ENCODE measurements at places on chromosomes 6 and 20. TPM values are rescaled to one million over a fixed set of nuclear protein-coding genes. Genes with fewer than 3 reads are reported as not detected.

GRCh38 chr20:43123180-43123579, 66.5 kb downstream of the PTPRT start:
- no peaks in the 10 kb centered on the region for H3K4me1 ChIP-seq
- H3K27ac ChIP-seq: no peak overlapping the region
- H3K36me3 ChIP-seq: no peaks in the 10 kb centered on the region
- no peak for DNase-seq

Gene SIRPD
- total RNA-seq: not detected

GRCh38 chr6:20778912-20779311, 244.7 kb downstream of the CDKAL1 start:
- H3K4me3 ChIP-seq: no peak overlapping the region
- no peak overlapping the region for H3K27ac ChIP-seq
- H3K4me1 ChIP-seq: peaks cover 3% of the 10 kb centered on the region

- no peak for DNase-seq
- H3K27me3 ChIP-seq: no peaks in the 10 kb centered on the region
- H3K36me3 ChIP-seq: no peaks in the 10 kb centered on the region
- no peak overlapping the region for H3K27ac ChIP-seq
Observed at GRCh38 chr6:168583126-168583525, 142.1 kb downstream of the SMOC2 start.

Gene HRH3
- total RNA-seq: 1.8 TPM

Gene CLDN20
- not detected for total RNA-seq

DNA sequence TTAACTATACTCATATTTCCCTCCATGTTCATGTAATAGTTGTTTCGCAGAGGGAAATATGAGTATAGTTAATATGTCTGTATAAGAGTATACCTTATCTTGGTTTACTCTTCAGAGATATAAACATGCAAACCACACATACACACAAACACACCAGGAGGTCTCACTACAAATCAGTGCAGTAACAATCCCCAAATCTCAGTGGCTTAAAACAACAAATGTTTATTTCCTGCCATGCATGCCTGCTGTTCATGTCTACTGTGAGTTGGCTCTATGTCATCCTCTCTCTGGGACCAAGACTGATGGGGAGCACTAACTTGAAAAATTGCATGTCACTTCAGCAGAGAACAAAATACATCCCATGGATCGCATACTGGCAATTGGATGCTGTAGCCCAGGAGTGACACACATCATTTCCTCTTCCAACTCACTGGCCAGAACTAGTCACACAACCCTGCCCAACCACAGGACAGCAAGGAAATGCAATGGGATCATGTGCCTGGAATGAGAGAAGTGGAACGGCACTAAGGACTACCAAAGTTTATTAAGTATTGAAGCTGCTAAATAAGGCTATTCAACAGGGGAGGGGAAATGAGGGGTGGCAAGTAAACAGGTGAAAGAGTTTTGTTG, 89.0 kb upstream of the DTNBP1 start:
- H3K27me3 ChIP-seq: no peaks in the 10 kb centered on the region
- no peak overlapping the region for H3K4me3 ChIP-seq
- no peaks in the 10 kb centered on the region for H3K4me1 ChIP-seq
- no peaks in the 10 kb centered on the region for H3K36me3 ChIP-seq
- no peak overlapping the region for H3K27ac ChIP-seq

DNA sequence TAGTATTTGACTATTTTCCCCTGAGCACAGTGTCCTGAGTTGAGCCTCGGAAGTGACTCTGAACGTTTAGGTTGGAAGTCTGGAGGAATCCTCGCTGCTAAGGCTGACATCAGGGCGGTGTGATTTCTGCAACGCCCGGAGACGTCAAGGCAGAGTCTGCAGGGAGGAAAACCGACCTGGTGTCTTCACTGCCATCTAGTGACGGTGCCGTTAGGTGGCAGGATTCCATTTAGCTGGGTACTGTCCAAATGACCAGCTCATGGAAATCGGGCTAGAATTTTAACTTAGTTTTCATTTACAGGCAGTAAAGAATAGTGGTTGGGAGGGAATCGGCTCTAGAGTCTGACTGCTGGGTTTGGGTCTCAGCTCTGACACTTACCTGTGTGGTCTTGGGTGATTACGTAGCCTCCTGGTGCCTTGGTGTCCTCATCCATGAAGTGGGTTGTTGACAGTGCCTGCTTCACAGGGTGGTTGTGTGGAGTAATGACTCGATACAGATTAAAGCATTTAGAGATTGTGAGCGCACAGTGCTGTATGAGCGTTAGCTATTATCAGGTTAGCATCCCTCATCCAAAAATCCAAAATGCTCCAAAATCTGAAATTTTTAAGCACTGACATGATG, 35.0 kb downstream of the FOXF2 start:
- peaks cover 3% of the 10 kb centered on the region for H3K36me3 ChIP-seq
- no peaks in the 10 kb centered on the region for H3K4me1 ChIP-seq
- H3K4me3 ChIP-seq: peak overlapping the region; percentile 38

Gene SPATS1
- total RNA-seq: not detected

Gene GJA10
- total RNA-seq: not detected

GRCh38 chr6:18279422-18279821, 15.1 kb upstream of the DEK start:
- H3K27me3 ChIP-seq: peaks cover 13% of the 10 kb centered on the region
- H3K27ac ChIP-seq: no peak overlapping the region
- DNase-seq: no peak

Gene CTNNBL1
- total RNA-seq: 70.7 TPM

- no peak overlapping the region for H3K27ac ChIP-seq
- peaks cover 68% of the 10 kb centered on the region for H3K36me3 ChIP-seq
- H3K4me1 ChIP-seq: no peaks in the 10 kb centered on the region
Observed at GRCh38 chr20:35077341-35077740, 15.3 kb downstream of the TRPC4AP start.

Gene WFDC5
- total RNA-seq: not detected

GRCh38 chr20:57892471-57892870, 182.7 kb upstream of the PMEPA1 start:
- 0 out of 2 replicates have a peak, but pooled peaks cover 2% of the 10 kb centered on the region for H3K27me3 ChIP-seq
- H3K27ac ChIP-seq: no peak overlapping the region
- H3K4me1 ChIP-seq: no peaks in the 10 kb centered on the region
- no peak for DNase-seq
- no peak overlapping the region for H3K4me3 ChIP-seq

GRCh38 chr6:110355727-110356126, 2.4 kb downstream of the METTL24 start:
- peaks cover 7% of the 10 kb centered on the region for H3K4me1 ChIP-seq
- no peaks in the 10 kb centered on the region for H3K36me3 ChIP-seq
- peaks cover 16% of the 10 kb centered on the region for H3K27me3 ChIP-seq
- H3K4me3 ChIP-seq: no peak overlapping the region

GRCh38 chr6:16684896-16685554, 76.2 kb downstream of the ATXN1 start:
- no peaks in the 10 kb centered on the region for H3K27me3 ChIP-seq
- H3K27ac ChIP-seq: no peak overlapping the region
- H3K4me3 ChIP-seq: no peak overlapping the region
- no peak for DNase-seq
- H3K36me3 ChIP-seq: no peaks in the 10 kb centered on the region

Gene PACSIN1
- total RNA-seq: 7.0 TPM

Gene GLP1R
- 0.85 TPM for total RNA-seq

Gene LRFN2
- total RNA-seq: 0.13 TPM

DNA sequence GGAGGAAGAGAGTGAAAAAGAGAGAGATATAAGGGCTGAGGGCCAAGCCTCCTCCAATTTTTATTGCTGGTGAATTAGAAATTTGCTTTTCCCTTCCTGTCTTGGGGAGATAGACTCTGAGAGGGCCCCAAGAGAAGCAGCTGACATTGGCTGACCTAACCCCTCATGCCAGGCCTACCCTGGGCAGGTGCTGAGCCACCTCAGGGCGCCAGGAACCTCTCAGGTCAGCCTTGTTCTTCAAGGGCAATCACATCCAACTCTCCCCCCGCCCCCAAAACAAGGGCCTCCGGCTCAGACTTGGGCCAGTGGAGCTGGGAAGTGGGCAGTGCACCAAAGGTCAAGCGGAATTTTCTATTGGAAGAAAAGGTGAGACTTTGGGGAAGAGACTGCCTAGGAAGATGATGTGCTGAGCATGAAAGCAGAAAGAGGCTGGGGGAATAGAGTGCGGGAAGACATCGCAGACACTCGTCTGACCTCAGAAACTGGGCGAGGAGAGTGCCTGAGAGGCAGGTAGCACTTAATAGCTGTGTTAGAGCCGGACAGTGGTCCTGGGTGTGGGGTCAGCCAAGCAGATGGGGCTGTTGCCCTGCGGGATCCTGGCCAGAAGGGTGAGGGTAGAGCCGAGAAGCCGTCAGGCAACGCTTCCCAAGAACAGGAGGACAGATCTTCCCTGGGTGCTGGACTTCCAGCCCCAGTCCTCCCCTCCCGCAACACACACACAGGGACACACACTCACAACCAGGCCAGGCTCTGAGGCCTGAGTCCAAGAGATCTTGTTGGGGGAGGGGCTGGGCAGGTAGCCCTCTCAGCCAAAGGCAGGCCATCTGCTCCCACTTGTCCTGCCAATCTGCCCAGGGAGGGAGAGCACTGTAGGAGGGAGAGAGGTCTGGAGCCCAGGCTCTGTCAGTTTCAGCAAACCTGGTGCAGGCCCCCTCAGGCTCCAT, 3.7 kb upstream of the FASTKD5 start:
- H3K27ac ChIP-seq: no peak overlapping the region
- H3K4me1 ChIP-seq: peaks cover 2% of the 10 kb centered on the region
- 0 out of 3 replicates have a peak, but pooled peaks cover 5% of the 10 kb centered on the region for H3K36me3 ChIP-seq
- no peaks in the 10 kb centered on the region for H3K27me3 ChIP-seq

Gene SDC4
- 54.3 TPM for total RNA-seq

Gene NRN1
- not detected for total RNA-seq

DNA sequence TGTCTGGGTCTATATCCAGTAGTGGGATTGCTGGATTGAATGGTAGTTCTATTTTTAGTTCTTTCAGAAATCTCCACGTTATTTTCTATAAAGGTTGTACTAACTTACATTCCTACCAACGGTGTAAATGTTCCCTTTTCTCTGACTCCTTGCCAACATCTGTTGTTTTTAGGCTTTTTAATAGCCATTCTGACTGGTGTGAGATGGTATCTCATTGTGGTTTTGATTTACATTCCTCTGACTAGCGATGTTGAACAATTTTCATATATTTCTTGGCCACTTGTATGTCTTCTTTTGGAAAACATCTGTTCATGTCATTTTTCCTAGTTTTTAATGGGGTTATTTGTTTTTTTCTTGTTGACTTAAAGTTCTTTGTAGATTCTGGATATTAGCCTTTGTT, 99.3 kb downstream of the BMP2 start:
- H3K27me3 ChIP-seq: no peaks in the 10 kb centered on the region
- no peak for DNase-seq
- H3K4me3 ChIP-seq: no peak overlapping the region
- no peaks in the 10 kb centered on the region for H3K4me1 ChIP-seq
- no peaks in the 10 kb centered on the region for H3K36me3 ChIP-seq

DNA sequence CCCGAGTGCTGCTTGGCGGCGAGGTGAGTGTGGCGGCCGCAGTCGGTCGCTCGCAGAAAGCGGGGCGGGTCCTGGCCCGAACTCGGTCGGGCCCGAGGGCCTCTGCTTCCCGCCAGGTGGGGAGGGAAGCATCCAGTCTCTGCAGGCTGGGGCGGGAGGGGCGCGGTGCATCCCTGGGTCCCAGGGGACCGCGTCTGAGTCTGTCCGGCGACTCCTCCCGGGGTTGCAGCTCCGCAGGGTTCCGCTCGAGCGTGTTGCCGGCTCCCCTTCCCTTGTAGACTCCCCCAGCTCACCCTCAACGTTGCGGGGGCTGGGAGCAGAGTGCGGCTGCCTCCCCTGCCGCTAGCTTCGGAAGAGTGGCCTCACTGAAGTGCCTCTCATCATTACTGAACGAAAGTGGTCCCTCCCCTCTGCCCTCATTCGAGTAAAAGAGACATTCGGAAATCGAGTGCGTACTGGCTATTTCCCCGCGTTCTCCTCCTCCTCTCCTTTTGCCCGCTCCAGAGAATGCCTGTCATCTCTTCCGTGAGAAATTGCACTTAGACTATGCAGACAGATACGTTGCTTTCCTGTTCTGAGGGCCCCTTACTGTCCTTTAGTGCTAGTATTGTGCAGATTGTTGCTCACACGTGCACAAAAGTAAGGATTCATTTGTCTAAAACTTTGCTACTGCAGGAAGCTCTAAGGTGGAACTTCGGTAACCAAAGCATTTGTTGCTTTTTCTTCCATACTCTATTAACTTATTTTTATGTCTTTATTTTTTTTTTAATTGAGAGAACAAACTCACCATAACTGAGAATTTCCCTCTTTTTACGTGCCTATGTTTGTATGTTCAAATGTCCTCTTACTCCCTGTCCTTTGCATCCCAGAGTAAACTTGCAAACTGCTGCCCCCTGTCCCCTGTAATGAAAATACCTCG, 751 bp downstream of the MAP3K4 start:
- DNase-seq: peak; percentile 57
- H3K4me3 ChIP-seq: peak overlapping the region; percentile 97
- peaks cover 2% of the 10 kb centered on the region for H3K36me3 ChIP-seq
- H3K27ac ChIP-seq: no peak overlapping the region

Gene UNC5CL
- 0.79 TPM for total RNA-seq

DNA sequence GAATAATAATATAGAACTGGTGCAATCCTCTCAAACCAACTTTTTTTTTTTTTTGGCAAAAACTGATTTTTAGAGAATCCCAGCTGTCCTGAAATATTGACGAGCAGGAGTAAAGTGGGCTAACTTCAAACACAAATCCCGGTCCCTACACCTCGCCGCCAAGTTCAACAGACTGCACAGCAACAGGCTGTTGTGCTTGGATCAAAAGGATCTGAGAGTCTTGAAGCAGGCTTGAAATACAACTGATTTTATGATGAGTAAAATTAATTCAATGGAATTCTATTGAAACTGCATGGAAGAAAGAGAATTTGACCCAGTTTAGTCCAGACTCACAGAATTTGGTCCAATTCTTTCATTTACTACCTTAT, 172.1 kb downstream of the FOXC1 start:
- H3K4me3 ChIP-seq: no peak overlapping the region
- no peak for DNase-seq
- H3K27ac ChIP-seq: no peak overlapping the region
- H3K36me3 ChIP-seq: no peaks in the 10 kb centered on the region

Gene HSPA1L
- 1.6 TPM for total RNA-seq

DNA sequence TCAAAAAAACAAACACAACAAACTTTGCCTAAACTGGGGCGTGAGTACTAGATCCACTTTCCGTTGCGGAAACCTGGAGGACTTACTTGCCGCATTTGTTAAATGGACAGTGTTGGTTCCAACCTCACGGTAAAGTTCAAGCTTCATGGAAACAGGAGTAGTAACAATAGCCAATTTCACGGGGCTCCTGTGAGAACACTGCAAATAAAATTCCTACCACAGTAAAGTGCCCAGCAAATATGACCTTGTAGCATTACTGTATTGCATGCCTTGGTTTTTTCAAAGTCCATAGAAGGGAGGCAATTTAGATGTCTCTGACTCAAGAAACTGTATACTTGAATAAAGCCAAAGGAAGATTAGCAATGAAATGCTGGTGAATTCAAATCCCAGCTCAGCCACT, 3.6 kb upstream of the CYP24A1 start:
- no peaks in the 10 kb centered on the region for H3K4me1 ChIP-seq
- DNase-seq: no peak
- no peaks in the 10 kb centered on the region for H3K36me3 ChIP-seq
- H3K27ac ChIP-seq: no peak overlapping the region
- H3K4me3 ChIP-seq: no peak overlapping the region

GRCh38 chr6:628766-629165, 28.1 kb downstream of the HUS1B start:
- H3K36me3 ChIP-seq: no peaks in the 10 kb centered on the region
- no peaks in the 10 kb centered on the region for H3K4me1 ChIP-seq
- H3K4me3 ChIP-seq: no peak overlapping the region
- no peak for DNase-seq
- no peak overlapping the region for H3K27ac ChIP-seq

GRCh38 chr20:48679599-48679998, 148.2 kb downstream of the PREX1 start:
- DNase-seq: peak; percentile 85
- peaks cover 5% of the 10 kb centered on the region for H3K36me3 ChIP-seq
- no peak overlapping the region for H3K27ac ChIP-seq
- H3K4me3 ChIP-seq: peak overlapping the region; percentile 12
- no peaks in the 10 kb centered on the region for H3K27me3 ChIP-seq
